AG09309 (cell line): ENCODE measurements at places on chromosomes 4 and X.
A peak's percentile ranks its signal among the peaks of the same experiment; 100 is the strongest.

DNA sequence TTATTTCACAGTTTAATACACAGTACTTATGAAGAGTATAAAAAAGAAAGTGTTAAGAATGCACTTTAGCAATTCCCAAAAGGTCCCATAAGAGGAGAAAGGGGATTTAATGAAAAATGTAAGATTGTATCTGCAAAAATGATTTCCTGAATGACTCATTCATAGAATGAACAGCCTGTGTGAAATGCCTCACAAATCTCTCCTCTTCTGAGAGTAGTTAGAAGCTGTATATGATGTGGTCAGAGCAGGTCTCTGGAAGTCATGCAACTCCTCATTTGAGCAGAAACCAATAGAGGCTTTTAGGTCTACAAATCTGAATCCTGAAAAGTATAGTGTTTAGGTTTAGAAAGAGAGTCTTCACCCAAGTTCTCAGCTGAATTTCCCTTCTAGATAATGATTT is 381.3 kb upstream of the INTU start:
- DNase-seq = peak; percentile 13

DNA sequence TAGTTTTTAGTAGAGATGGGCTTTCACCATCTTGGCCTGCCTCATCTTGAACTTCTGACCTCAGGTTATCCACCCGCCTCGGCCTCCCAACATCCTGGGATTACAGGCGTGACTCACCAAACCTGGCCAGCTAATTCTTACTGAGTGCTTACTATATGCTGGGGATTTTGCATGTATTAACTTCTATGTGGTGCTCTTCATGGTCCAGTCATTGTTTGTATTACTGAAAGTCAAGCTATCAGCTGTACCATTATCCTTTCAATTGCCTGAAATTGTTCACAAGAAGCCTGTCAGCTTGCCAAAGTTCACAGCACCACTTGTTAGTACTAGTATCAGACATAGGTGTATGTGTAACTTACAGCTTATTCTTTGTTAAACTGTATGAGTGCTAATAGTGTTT is 1272.1 kb downstream of the ARAP2 start:
- no peak for DNase-seq

DNA sequence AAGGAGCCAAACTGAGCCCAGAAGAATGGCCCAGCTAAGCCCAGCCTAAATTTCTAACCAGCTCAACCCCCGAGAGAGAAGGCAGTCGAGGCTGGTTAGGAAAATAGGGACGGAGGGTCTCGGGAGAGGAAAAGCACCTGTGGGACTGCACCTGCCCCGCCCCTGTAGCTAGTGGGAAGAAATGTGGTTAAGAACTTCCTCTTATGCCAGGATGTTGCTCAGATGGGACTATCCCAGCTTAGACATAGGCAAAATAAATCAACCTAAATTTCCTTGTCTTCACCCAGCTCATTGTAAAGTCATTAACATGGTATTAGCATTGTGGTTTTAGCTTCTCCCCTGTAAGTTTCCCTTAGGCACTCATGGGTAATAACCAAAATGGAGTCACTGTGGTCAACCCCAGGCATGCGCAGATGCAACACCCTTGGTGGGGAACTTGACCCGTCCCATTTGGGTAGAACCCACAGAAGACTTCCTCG is 86.8 kb downstream of the ZNF718 start:
- no peak for DNase-seq

DNA sequence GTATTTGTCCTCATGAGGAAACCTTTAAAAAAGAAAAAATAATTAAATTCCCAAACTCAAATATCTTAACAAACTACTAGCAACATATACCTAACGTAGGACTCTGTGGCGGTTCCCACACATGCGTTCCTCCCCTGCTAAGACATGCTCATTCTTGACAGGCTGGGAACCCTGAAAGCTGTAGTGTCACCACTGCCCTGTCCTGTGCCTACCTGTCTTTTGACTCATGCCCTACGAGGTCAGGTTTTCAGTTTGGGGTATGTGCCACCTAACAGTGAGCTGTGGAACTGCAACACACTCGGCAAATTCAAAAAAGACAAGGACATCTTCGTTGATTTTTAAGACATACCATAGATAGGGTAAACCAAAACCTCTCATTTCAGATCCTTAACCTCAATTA is 17.8 kb downstream of the IDS start:
- no peak for DNase-seq

GRCh38 chr4:23135792-23136645 is 443.3 kb downstream of the GBA3 start:
- DNase-seq = no peak

DNA sequence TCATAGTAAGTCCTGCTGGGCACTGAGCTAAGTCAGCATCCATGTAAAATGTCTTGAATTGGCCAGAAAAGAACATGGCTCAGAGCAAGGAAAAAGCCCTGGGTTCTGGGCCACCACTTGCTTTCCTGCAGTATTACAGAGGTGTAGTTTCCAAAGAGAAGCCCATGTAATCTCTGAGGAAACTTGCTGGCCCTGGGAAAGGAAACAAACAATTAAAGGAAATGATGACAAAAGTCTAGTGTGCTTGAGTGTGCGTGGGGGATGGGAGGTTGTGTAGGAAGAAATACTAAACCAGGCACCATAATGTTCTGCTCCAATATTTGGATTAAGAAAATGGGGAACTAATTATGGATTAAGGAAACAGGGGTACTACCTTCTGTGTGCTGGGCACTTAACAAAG is 39.5 kb upstream of the SMIM10L2A start:
- DNase-seq = no peak

GRCh38 chrX:139194571-139195280 is 335.8 kb upstream of the F9 start:
- no peak for DNase-seq

- no peak for DNase-seq
Measured at GRCh38 chrX:145405012-145405411, 157.7 kb downstream of the SPANXN1 start.

DNA sequence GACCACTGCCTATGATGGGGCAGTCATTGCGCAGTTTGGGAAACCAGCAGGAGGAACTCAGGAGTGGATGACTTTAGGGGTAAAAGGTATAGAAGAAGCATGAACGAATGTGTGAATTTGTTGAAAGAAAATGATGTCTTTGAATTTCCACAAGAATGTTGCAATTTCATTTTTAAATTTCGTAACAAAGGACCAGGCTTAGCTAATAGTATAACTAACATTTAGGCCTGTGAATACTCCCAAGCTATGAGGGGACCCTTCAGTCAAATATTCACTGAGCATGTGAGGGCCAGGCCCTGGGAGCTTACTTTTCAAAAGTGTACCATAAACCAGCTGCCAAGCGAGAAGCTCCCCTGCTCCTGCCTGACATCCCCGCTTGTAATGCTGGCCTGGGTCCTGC is 5.3 kb downstream of the MPC1L start:
- no peak for DNase-seq

- DNase-seq = no peak
Measured at GRCh38 chr4:2141762-2142451, 82.8 kb downstream of the NAT8L start.

DNA sequence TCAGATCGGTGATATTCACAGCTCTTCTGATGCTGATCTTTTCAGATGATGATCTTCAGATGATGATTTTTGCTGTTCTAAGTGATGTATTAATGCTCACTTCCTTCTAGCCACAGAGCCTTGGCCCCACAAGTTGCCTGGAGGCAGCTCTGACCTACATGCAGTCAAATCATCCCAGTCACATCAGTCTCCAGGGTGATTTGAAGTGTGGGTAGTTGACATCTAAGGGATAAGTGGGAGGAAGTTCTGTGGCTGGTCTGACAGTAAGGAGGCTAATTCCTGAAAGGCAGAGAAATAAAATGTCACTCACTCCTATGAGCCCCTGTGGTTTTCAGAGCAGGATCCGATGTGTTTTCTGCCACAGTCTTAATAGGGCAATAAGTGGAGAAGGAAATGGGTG is 79.8 kb upstream of the RPL34 start:
- no peak for DNase-seq

GRCh38 chr4:41611881-41612871 is 74.2 kb downstream of the LIMCH1 start:
- DNase-seq = no peak

GRCh38 chr4:154222875-154223274 is 268.7 kb downstream of the DCHS2 start:
- no peak for DNase-seq

GRCh38 chrX:149825424-149825823 is 43.7 kb downstream of the MAGEA9 start:
- DNase-seq = no peak

GRCh38 chr4:73707918-73708577 is 32.3 kb upstream of the CXCL8 start:
- DNase-seq = peak; percentile 86

DNA sequence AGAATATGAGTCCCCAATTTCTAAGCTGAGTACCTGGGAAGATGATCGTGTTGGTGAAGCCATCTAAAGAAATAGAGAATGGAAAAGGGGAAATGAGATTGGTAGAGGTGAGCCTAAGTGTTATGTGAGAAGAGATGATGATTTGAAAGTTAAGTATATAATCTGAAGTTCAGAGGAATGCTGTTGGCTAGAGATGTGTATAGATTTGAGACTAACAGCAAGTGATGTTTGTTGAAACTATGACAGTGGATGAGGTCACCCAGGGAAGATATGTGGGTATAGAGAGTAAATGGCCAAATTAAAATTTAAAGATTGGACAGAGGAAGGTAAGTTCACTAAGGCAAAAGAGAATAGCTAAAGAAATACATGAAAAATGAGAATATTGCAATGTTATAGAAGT is 324.2 kb downstream of the MAPK10 start:
- DNase-seq = no peak

DNA sequence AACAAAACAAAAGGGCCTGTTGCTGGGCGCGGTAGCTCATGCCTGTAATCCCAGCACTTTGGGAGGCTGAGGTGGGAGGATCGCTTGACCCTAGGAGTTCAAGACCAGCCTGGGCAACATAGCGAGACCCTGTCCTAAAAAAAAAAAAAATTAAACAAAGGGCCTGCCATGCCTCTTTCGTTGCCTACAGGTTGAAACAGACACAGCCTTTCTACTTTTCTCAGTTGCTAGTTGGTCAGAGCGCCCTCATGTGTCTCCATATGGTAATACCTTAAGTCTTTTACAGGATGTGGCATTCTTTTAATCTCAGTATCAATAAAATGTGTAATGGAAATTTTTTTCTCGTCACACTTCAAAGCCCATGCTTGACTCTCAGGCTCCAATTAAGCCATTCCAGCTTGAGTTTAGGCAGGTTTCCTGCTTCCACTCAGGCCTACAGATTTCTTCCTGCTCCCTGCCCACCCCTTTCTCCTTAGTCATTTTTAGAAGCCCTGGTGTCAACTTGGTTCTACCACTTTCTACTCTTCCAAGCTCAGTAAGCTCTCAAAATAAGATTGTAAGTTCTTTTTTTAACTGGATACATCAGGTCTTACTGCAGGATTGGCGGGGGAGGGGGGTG is 4.6 kb upstream of the SOWAHD start:
- no peak for DNase-seq

- DNase-seq = no peak
Measured at GRCh38 chrX:46694549-46694948, 64.4 kb downstream of the SLC9A7 start.

- DNase-seq = no peak
Measured at GRCh38 chr4:120481756-120482155, 415.1 kb upstream of the MAD2L1 start.

- DNase-seq = no peak
Measured at GRCh38 chr4:76733068-76733771, 164.7 kb downstream of the SOWAHB start.

- no peak for DNase-seq
Measured at GRCh38 chrX:73206366-73206765, 8.3 kb downstream of the NAP1L2 start.

- no peak for DNase-seq
Measured at GRCh38 chrX:132270021-132270420, 50.8 kb upstream of the RAP2C start.

DNA sequence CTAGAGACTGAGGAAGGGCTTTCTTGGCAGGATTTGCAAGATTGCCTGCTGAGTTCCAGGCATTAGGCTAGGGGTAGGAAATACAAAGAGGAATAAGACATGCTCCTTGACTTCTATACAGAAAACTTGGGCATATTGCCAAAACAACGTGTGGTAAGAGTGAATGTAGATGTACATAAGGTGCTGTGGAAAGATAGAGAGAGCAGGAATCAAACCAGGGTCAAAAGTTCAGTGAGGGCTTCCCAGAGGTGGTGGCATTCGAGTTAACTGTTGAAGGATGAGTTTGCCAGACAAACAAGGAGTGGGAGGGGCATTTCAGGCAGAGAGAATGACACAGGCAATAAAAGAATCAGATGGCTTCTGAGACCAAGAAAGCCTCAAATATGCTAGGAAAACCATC is 187.9 kb downstream of the KDR start:
- DNase-seq = no peak

- no peak for DNase-seq
Measured at GRCh38 chr4:128471576-128471975, 184.0 kb upstream of the PGRMC2 start.

- no peak for DNase-seq
Measured at GRCh38 chr4:19686456-19686855, 565.2 kb upstream of the SLIT2 start.

GRCh38 chr4:80125252-80126177 is 52.5 kb upstream of the ANTXR2 start:
- DNase-seq = no peak

DNA sequence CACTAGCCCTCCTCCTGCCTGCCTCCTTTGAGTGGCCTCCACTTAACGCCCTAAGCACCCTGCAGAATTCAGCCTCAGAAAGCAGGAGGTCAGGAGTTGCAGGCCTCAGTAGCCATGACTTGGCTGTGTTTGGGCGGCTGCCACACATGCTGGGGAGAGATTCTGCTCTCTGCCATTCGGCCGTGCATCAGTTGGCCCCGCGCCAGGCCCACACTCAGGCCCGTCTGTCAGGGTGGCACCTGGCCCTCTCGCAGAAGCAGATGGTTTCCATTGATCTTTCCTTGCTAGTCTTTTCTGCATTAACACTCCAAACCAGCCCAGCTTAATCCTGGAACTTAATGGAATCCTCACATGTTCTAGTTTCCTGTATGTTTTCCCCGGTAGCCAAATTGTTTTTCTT is 30.7 kb upstream of the ATP6AP2 start:
- DNase-seq = no peak

- no peak for DNase-seq
Measured at GRCh38 chrX:13005661-13006473, 31.0 kb downstream of the TMSB4X start.

DNA sequence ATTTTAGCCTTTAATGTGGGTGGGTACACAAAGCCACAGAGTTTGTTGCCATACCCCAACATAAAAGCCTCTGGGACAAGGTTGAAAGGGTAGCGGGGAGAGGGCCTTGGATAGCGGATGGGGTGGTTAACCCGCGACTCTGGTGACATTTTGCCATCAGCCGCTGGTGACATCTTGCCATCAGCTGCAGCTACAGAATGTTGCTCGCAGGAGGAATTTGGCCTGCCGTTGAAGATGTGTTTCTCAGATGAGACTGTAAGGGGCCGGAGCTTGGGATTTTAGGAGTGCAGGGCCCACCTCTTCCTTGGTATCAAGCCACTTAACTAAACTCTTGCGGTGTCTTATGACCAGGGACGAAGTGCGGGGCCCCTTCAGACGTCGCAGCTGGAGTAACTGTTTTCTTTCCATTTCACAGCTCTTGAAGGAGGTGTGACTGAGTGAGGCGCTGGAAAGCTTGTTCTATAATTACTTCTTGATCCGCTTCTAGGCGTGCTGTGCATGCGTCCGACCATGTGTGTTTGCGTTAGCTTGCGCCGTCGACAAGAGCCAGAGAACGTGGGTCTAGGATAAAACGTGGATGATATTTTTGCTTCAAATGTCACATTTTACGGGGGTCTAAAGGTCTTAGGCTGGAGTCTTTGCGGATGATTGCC is 820 bp upstream of the RASL11B start:
- DNase-seq = no peak
